ENCODE measurements at places on chromosomes 4 and X. TPM values are rescaled to one million over a fixed set of nuclear protein-coding genes. Genes with fewer than 3 reads are reported as not detected.

DNA sequence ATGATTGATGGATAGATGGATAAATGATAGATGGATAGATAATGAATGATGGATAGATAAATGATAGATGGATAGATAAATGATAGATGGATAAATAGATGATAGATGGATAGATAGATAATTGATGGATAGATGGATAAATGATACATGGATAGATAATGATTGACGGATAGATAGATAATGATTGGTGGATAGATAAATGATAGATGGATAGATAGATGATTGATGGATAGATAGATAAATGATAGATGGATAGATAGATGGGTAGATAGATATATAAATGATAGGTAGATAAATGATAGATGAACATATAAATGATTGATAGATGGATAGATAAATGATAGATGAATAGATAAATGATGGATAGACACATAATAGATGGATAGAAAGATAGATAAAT lies 49.5 kb upstream of the SHOX start:
- DNase-seq: no peak

The CXCL8 gene
- total RNA-seq: 4.0 TPM

The CLDN22 gene
- total RNA-seq: not detected

DNA sequence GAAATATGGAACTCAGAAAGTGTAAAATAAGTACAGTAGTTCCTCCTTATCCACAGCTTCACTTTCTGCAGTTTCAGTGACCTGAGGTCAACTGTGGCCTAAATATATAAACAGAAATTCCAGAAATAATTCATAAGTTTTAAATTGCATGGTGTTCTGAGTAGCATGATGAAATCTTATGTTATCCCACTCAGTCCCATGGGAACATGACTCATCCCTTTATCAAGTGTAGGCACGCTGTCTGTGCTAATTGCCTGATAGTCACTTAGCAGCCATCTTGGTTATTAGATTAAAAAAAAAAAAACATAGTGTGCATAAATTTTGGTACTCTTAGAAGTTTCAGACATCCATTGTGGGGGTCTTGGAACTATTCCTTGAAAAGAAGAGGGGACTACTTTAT lies 983.4 kb upstream of the ADGRL3 start:
- DNase-seq: no peak

DNA sequence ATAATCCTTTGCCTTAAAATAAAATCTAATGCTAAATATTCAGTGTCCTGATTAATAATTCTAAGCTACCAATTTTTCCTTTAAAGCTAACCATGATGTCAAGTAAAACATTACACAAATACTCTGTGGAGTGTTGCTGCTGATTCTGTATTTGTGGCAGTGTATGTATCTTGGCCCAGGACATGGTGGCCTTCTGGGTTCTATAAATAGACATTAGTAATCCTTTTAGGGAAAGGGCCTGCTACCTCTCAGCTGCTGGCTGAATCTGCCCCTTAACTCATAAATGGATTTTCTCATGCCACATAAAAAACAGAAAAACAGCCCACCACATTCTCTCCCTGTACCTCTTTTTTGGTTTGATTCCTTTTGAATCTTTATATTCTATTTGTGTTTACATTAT lies 1.2 kb upstream of the XK start:
- DNase-seq: peak; percentile 39

- no peak for DNase-seq
Measured at GRCh38 chr4:13793020-13793710, 165.6 kb upstream of the BOD1L1 start.

The KCTD8 gene
- total RNA-seq: 0.09 TPM

Data from muscle of leg (tissue), 16 donors.